ENCODE measurements at places on chromosomes 1 and 21. TPM values are rescaled to one million over a fixed set of nuclear protein-coding genes. Genes with fewer than 3 reads are reported as not detected.

DNA sequence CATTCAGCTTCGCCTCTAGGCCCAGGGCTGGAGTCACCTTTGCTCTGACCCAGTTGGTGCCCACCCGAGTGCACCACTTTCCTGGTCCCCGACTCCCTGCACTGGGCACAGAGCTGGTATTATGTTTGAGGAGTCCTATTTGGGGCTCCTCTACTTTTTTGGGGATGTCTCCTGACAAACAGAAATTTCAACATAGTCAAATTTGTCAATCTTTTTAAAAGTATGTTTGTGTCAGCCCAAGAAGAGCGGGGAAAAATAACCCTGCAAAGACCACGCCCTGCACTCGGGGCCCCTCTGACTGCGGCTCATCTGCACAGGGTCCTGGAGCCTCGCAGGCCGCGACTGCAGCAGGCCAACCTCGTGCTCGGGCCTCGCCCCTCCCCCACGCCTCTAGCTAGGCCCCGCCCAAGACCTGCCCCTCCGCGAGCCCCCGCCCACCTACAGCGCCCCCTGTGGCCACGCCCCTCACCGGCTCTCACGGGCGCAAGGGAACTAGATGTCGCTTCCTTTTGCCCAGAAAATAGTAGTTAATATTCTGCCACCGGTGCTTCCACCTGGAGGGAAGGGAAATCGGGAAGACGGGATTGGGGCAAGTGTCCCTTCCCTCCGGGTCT, 11.4 kb downstream of the FAM229A start:
- DNase-seq, result no peak

DNA sequence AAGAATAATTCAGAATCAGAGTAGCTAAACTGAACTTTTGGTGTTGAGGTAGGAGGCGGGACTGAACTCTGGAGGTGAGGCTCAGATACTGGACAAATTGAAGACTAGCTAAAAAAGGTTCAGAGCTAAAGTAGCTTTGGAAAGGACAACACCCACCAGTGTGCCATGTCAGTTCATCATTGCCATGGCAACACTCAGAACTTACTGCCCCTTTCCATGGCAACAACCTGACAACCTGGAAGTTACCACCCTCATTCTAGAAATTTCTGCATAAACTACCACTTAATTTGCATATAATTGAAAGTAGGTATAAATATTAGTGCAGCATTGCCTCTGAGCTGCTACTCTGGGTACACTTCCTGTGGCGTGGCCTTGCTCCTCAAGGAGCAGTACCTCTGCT, 30.3 kb upstream of the POGK start:
- no peak for DNase-seq

- no peak for DNase-seq
Observed at GRCh38 chr1:241589521-241589920, 50.6 kb downstream of the CHML start.

DNA sequence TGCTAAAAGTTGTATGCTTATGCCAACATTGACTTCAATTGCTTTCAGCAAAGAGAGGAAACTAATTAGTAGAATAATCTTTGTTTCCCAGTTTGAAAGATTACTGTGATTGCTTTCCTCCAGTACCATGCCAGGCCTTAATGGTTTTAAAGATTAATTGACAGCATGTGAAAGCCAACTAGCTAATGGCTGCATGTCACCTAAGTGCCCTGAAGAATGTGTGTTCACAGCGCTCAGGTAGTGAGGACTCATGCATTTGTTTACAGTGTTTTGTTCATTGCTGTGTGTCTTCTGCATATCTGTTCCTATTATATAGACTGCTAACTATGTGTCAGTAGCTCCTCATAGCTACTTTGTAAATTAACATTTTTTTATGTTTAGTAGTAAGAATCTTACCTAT, 335.6 kb downstream of the LRRIQ3 start:
- no peak for DNase-seq

DNA sequence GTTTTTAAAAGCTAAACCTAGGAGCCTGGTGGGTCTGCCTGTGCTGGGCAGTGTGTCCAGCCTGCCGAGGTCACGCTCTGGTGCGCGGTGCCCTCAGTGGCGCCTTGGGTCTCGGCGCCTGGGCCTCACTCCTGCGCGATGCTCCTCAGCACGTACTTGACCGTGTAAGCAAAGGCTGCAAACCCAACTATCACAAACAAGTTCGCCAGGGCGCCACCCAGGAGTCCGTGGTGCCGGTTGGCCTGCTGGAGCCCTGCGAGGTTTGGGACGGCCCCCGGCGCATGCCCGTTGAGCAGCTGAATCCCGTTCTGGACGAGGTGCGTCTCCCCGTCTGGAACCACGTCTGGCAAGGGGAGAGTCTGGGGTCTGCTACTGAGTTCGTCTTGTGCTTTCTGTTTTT, 8.6 kb upstream of the C1QTNF12 start:
- DNase-seq, result no peak

GRCh38 chr1:47196622-47197021, 6.8 kb upstream of the PDZK1IP1 start:
- no peak for DNase-seq

GRCh38 chr1:25198663-25199252, 33.5 kb downstream of the SYF2 start:
- DNase-seq, result no peak

DNA sequence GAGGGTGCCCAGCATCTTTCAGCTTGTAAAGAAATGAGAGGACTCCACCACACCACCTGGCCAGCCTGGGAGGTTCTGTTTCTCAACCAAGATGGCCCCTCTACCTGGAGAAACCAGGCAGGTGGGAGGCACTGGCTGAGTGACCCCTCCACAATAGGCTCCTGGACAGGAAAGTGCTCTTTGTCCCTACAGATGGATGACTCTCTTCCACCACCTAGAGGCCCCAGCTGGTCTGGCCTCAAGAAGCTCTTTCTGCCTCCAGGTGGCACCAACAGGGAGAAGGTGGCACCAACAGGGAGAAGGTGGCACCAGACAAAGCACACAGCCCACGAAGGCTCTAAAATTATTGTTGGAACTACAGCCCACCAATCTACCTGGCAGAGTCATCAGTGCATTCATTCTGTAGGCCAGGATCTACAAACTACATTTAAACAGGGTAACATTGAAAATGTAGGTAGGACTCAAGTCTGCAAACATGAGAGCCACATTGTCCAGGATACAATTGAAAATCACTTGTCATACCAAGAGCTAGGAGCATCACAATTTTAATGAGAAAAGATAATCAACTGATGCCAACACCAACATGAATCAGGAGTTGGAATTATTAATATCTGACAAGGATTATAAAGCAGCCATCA, 14.4 kb downstream of the TMPRSS3 start:
- peak; percentile 45 for DNase-seq

- no peak for DNase-seq
Observed at GRCh38 chr1:1086911-1087341, 12.8 kb upstream of the RNF223 start.

GRCh38 chr1:151137789-151138188, 8.6 kb downstream of the SEMA6C start:
- no peak for DNase-seq

Gene HJV
- total RNA-seq, result not detected

Gene AMY2B
- 14.5 TPM for total RNA-seq

Gene NCDN
- 31.5 TPM for total RNA-seq

Gene S100A7A
- not detected for total RNA-seq

Gene RGS2
- total RNA-seq, result 31.5 TPM

Gene CLIC6
- total RNA-seq, result not detected
